LHCN-M2 (cell line): ENCODE measurements at places on chromosomes 16 and 17.

DNA sequence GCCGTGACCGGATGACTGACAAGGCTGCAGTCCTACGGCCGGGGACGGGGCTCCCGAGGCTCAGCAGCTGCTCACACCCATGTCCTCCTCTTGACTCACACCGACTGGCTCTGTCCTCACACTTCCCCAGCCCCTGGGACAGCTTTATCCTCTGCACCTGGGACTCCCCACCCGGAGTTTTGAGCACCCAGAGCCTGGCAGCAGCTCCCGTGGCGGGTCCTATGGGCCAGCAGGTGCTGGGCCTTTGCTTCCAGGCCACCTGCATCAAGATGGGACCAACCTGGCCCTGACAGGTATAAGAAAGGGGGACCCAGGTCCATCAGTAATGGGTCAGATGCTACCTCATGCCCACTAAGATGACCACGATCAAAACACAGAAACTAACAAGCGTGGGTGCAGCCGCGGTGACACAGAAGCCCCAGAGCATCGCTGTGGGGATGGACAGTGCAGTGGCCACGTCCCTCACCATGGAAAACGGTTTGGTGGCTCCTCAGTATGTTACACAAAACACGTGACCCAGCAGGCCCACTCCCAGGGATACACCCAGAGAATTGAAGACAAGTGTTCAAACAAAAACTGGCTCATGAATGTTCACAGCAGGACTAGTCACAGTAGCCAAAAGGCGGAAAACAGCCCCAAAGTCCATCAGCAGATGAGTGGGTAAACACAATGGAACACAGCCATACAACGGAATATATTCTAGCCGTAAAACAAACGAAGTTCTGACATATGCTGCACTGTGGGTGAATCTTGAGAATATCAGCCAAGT lies 3.3 kb upstream of the NOTUM start:
- DNase-seq = no peak

- DNase-seq = no peak
These were observed 5.5 kb upstream of the ZNF750 start for GRCh38 chr17:82845163-82845807.

DNA sequence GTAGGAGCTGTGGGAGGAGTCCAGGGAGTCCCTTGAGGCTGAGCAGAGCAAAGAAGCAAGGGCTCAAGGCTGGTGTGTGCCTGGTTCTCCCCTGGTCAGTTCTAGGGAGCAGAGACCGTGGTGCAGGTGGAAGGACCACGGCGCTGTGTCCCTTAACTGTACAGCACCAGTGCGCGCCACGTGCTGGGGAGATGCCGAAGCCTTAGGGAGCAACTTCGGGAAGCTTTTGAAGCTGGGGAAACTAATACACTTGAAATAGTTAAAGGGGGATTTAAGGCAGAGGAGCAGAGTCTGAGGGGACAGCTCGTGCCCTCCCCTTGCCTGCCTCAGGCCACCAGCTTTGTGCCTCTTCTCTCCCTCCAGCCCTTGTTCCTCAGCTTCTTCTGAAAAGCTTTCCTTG lies 27.5 kb downstream of the MINK1 start:
- DNase-seq = no peak

DNA sequence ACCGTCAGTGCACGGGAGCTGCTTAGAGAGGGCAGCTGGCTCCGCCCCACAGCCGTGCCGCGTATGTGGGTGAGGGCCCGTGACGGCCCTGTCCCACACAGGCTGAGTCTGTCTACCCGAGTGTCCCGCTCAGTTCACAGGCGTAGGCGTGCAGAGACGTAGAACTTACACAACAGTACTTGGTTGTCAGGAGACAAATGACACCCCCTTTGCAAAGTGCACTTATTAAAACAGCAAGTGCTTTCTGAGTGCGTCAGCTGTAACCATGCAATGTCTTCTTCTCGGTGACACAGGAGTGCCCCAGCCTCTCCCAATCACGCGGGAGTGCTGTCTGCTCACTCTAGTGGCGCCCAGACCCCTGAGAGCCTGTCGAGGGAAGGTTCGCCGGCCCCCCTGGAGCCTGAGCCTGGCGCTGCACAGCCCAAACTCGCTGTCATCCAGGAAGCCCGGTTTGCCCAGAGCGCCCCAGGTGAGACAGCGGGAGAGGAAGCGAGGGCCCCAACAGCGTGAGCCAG lies 64.2 kb downstream of the FOXK2 start:
- no peak for DNase-seq

- peak; percentile 35 for DNase-seq
These were observed 171.0 kb downstream of the ZFHX3 start for GRCh38 chr16:72876981-72877373.

DNA sequence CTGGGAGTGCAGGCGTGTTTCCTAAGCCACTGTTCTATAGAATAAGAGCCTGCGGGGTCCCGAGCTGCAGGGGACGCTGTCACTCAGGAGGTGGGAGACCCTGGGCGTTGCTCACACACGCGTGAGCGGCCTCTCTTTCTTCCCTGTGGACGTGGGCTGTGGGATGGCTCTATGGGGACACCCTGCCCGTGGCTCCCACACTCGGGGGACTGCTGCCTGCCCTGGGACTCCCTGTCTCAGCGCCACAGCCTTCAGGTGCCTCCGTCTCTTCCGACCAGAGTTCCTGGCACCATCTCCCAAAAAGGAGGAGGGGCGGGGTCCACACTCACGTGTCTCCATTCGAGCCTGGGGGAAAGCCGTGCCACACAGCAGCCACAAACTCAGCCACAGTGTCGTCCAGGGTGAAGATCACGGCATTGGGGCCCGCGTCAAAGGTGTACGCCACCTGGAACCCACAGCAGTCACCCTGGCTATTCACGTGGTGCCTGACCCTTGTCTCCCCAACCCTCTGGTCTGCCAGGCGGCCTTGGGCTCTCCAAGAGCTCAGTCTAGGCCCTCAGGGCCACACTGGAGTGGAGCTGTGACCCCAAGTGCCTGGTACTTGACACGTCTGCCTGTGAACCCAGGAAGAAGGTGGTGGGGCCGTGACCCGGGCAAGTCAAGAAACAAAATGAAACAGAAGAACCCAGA lies 3.7 kb upstream of the CYBA start:
- no peak for DNase-seq

DNA sequence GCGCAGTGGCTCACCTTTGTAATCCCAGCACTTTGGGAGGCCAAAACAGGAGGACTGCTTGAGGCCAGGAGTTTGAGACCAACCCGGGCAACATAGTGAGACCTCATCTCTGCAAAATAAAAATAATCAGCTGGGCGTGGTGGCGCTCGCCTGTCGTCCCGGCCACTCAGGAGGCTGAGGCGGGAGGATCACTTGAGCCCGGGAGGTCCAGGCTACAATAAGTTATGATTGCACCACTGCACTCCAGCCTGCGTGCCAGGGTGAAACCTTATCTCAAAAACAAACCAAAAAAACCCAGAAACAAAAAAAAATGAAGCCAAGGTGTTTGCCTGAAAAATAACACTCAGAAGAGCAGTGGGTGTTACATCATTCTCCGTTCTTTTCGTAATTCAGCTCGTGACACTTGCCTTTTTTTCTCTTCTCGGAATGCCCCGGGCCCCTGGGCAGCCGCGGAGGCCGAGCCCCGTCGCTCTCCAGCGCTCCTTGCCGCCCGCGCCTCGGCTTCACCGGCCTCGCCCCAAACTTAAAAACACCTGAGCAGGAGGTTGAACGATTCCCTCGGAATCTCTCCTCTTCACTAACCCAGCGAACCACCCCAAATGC lies 17.0 kb downstream of the PRCD start:
- no peak for DNase-seq

- no peak for DNase-seq
These were observed 176.8 kb downstream of the SLC39A11 start for GRCh38 chr17:72915625-72916081.

DNA sequence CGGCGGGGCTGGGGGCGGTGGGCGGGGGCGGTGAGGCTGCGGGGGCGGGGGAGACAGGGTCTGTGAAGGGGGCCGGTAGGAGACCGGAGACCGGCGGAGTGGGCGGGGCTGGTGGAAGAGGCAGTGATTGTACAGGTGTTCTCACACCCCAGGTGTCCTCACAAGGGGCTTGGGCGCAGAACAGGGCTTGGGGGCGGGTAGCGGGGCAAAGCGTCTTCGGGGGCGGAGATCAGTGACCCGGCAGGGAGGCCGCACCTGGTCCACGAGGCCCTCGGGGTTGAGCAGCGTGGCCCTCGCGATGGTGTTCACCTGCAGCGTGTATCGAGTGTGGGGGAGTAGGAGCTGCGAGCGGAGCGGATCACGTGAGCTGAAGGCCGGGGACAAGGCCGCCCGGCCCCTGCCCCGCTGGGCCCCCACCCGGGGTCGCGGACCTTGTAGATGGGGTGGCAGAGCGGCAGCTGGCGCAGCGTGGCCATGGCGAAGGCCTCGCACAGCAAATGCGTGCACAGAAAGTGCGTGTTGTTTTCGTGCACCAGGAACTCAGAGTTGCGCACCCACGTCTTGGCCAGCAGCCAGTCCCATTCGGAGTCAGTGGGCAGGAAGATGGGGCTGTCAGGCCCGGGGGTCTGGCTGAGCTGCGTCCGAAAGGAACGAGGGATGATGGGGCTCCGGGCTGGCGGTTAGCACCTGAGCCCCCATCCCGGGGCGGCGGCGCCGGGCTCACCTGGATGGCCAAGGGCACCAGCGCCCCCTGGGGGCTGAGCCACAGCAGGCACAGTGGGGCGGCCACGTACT lies 8.5 kb downstream of the ALOXE3 start:
- no peak for DNase-seq

DNA sequence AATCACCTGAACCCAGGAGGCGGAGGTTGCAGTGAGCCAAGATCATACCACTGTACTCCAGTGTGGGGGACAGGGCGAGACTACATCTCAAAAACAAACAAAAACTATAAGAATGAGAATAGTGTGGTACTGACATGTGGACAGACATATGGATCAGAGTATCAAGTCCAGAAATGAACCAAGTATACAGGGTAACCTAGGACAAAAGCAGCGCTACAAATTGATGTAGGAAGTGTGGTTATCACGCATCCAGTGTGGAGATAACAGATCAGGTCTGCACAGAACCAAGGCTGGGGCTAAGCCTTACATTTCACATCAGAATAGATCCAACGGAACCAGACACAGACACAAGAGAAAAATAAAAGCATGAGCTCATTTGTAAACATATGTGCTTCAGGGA lies 23.0 kb upstream of the C16orf95 start:
- DNase-seq = no peak

GRCh38 chr17:13953841-13954240 lies 115.5 kb upstream of the COX10 start:
- DNase-seq = no peak

- peak; percentile 28 for DNase-seq
These were observed 825 bp downstream of the BLMH start for GRCh38 chr17:30290696-30291542.

GRCh38 chr17:79915850-79916430 lies 76.7 kb upstream of the CBX4 start:
- peak; percentile 34 for DNase-seq

- DNase-seq = no peak
These were observed 50.4 kb downstream of the AIPL1 start for GRCh38 chr17:6384481-6384880.

GRCh38 chr16:51030516-51030915 lies 120.6 kb downstream of the SALL1 start:
- no peak for DNase-seq

DNA sequence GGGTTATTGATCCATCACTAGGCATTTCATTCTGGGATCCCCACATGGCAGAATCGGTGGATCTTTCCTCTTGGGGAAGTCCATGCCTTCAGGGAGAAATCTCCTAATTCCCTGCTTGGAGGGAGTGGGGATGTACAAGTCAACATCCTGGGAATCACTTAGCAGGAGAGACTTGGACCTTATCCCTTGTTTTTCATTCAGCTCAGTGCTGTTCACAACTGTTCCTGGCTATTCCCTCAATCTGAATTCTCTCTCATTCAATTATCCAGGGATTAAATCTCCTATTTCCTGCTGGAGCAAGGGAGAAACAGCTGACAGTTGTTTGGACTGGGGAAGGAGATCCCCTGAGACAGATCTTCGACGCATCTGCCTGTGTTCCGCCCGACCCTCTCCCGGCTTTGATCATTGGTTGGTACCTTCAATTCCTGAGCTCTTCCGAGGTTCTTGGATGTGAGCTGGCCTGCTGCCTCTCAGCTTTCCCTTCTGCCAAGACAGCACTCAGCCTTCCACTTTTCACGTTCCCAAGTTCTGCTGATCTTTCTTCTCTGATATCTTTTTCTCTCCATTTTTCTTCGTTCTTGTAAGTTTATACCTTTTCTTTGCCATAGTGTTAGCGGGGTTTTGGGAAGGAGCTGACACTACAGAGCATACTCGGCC lies 115.4 kb upstream of the GNAO1 start:
- no peak for DNase-seq
